Esophagus mucosa (tissue), 1 donor: ENCODE measurements at places on chromosomes 16 and 17.

GRCh38 chr16:28477311-28477920, 5.3 kb upstream of the NPIPB7 start:
- no peak for ATAC-seq

DNA sequence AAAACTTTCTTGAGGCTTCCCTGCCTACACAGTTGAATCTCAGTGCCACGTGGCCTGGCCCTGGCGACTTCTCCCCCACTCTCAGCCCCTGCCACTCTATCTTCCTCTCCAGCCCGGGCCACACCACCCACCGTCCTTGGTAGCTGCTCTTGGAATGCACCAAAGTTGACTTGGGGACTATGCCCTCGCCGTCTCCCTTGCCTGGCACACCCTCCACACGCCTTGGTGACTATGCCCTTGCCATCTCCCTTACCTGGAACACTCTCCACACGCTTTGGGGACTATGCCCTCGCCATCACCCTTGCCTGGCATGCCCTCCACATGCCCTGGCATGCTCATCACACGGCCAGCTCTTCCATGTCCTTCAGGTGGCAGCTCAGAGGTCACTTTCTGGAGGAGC, 15.5 kb upstream of the TVP23A start:
- peak; percentile 19 for ATAC-seq

DNA sequence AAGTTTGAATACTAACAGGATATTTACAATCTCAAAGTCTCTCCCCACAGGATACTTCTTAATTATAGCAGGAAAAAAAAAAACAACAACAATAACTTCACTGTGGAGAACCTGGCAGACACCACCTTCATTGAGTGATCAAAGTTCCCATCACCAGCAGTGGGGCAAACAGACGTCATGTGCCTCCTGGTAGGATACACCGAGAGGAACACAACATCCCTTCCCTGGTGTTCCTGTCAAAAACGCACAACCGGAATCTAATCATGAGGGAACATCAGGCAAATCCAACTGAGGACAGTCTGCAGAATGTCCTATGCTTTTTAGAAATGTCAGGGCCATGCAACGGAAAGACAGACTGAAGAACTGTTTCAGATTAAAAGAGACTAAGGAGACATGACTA, 80.0 kb downstream of the ZFHX3 start:
- no peak for ATAC-seq

GRCh38 chr16:10609402-10609774, 29.0 kb upstream of the EMP2 start:
- ATAC-seq: peak; percentile 36

- no peak for ATAC-seq
Observed at GRCh38 chr16:84054271-84054670, 11.7 kb upstream of the SLC38A8 start.

DNA sequence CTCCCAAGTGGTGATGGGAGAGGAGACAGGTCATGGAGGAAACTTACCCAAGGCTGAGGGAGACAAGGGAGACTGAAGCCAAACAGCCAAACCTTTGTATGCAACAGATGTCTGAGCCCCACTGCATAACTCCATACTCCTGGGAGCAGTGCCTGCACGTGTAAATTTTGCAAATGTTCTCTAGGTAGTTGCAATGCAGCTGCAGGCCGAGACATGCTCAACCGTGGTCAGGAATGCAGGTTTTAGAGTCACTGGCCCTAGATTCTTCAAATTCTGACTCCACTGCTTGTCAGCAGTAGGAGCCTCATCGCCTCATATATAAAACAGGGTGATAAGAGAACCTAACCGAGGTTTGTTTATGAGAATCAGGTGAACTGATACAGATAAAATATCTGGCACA, 11.5 kb downstream of the DYNLRB2 start:
- peak; percentile 73 for ATAC-seq

- no peak for ATAC-seq
Observed at GRCh38 chr17:66551839-66552238, 249.4 kb downstream of the PRKCA start.

DNA sequence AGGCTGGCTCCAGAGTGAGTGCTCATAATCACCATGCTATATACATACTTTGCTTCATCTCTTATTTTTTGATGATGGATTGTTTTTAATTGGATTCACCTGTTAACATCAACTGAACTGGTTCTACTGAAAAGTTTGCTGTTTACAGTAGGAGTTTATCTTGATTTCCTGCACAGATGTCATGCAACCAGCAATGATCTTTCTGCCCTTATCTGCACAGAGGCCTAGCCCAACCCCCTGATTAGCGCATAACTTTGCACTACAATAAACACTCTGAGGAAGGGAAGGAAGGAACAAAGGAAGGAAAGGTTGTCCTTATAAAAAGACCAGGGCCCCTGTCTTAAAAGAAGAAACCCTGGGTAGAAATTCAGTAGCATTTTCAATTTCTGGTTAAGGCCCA, 152.9 kb downstream of the RGS9 start:
- no peak for ATAC-seq

- ATAC-seq: peak; percentile 93
Observed at GRCh38 chr16:66751303-66751991, at the start of gene DYNC1LI2. TSS of gene DYNC1LI2 (minus strand) at chr16:66751609. CDS start at chr16:66751591, 18 bp downstream.

DNA sequence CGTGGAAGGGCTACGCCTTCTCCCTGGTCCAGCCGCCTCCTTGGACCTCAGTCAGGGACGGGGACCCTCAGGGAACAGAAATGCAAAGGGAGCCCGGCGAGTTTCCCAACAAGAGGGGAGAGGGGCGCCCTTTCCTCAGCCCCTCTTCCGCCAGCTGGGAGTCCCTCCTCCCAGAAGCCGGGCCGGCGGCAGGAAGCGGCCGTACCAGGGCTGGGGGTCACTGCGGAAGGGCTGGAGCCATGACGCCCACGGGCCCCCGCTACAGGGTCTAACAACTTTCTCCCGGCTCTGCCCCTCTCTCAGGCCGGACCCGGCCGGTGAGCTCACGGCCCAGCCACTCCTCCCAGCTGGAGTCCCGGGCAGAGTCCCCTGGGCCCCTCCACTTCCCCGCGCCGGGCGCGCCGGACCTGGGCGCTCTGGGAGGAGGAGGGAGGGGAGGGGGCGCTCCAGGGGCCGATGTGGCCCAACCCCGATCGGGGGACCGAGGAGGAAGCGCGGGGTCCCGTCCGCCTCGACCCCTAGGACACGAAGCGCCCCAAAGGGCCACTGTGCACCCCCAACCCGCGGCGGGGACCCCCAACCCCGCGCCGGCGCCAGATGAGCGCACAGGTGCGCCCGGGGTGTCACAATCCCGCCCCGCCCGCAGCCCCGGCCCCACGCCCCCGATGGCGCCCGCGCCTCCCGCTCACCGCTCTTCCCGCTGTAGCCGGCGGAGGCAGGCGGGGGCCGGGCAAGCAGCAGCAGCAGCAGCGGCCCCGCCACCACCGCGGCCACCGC, 578 bp downstream of the PGAP6 start:
- ATAC-seq: peak; percentile 4

GRCh38 chr17:80025796-80026195, 9.9 kb downstream of the TBC1D16 start:
- no peak for ATAC-seq

DNA sequence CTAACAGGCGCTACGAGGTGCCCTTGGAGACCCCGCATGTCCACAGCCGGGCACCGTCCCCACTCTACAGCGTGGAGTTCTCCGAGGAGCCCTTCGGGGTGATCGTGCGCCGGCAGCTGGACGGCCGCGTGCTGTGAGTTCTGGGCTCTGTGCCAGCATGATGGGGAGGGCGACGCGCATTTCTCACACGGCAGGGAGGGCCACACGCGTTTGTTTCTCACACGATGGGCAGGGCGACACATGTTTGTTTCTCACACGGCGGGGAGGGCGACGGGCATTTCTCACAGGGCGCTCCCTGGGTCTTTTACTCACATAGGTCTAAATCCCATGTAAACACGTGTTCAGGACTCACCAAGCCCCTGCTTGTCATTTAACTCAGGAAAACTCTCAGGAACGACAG, 4.4 kb downstream of the GAA start:
- no peak for ATAC-seq

- ATAC-seq: peak; percentile 58
Observed at GRCh38 chr16:25060920-25061319, 45.8 kb upstream of the ARHGAP17 start.

- peak; percentile 31 for ATAC-seq
Observed at GRCh38 chr16:17205279-17206211, 265.2 kb downstream of the XYLT1 start.

- ATAC-seq: no peak
Observed at GRCh38 chr16:81995651-81996050, 15.6 kb downstream of the SDR42E1 start.

GRCh38 chr16:89154390-89155183, 17.0 kb upstream of the CDH15 start:
- ATAC-seq: no peak

DNA sequence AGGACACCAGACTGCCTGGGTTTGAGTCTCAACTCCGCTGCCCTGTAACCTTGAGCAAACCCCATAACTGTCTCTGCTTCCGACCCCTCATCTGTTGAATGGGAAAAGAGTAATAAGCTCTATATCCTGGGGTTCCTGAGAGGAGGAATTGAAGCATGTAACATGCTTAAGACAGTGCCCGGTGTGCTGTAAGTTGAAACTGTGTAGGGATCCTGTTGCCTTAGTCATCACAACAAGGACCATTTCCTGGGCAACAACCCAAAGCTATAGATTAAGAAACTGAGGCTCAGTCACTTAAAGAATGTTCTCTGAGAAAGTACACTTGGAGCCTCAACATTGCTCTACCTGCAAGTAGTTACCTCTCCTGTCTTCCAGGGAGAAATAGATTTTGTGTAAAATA, 23.0 kb downstream of the CDH13 start:
- no peak for ATAC-seq

DNA sequence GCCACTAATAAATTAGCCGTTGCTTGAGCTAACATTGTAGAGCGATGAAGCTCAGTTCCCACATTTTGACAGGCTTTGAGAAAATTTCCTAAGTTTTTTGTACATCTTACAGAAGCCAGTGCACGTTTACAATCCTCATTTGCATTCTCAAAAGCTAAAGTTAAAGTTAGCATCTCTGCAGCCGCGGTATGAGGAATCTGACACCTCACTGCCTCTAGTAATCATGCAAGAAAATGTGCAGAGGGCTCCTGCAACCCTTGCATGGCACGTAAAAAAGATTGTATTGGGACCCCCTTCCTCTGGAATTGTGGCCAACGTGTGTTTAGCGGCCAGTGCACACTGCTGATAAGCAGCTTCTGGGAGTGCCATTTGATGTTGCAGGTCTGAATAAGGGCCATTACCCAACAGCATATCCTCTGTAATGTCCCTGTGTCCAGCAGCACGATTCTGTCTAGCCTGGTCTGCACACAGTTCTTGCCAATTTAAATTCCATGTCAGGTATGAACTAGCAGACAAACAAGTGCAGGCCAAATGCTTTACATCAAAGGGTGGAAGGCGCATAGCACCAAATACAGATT, 12.4 kb upstream of the ZNF689 start:
- ATAC-seq: no peak

DNA sequence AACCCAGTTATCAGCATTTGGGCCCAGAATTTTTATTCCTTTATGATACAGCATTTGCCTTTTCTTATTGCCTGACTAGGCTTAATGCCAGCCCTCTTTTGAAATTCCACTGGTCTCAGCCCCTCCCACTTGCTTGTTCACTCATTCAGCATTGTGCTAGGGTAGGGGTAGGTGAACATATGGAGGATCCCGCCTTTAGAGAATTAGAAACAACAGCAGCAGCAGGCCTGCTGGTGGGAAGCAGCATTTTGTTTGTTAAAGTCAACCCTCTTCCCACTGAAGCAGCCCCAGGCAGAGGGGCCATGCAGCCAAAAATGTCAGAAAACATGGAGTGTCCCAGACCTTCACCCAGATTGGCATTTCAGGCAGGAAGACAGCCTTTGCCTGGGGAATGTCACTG, 1355.2 kb downstream of the CDH8 start:
- no peak for ATAC-seq

GRCh38 chr16:80664226-80664625, 123.4 kb downstream of the DYNLRB2 start:
- no peak for ATAC-seq

DNA sequence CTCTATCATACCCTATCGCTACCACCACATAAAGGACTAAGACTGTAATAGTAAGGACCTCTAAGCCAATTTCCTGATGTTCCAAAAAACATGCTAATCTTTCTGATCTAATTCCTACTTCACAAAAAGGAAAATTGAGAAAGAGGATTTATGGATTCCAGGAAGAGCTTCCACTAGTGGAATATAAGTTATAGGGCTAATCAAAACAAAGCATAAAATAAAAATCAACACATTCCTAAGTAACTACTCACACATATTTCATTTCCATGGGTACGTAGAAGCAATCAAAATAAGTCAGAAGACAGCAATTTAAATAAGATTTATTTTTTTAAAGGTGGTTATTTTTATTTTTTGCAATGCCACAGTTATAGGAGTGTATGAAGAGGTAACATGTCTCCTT, 12.4 kb downstream of the CCDC43 start:
- ATAC-seq: no peak

DNA sequence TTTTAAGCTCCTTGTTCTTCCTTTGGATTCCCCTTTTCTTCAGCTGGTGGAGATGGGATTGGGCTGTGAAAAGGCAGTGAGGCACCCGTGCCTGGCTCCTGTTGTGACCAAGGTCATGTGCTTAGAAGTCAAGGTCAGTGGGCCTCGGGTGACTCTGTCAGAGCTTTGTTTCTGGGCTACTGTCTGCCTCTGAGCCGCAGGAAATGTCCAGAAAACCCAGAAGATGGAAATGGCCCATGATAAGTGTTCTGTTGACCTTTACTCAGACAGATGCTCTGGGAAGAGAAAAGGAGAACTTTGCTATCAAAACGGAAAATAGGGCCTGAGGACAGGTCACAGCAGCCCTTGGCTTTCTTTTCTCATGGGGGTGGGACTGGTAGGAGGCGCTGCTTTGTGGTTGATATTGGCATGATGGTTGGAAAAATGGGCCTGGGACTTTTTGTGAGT, 2.9 kb downstream of the ABCC1 start:
- no peak for ATAC-seq

- no peak for ATAC-seq
Observed at GRCh38 chr17:3866276-3866675, 20.2 kb upstream of the NCBP3 start.

- ATAC-seq: no peak
Observed at GRCh38 chr17:56638591-56639051, 45.1 kb downstream of the NOG start.

DNA sequence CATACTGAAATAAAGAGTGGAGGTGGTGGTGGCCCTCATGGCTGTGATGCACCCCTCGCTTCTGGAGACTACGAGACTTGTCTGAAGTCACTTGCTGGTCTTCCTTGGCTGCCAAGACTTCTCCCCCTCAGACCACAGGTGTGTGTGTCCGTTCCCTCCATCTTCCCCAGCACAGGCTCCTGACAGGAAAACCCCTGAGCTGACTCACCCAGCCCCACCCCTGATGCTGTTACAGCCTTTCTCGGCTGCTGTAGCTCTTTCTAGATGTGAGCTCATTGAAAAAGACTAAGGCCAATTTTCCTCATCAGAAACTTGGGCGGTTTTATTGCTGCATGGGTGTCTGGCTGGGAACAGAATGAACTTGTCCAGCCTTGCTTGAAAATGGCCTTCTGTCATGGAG, 296.9 kb downstream of the TMEM114 start:
- ATAC-seq: no peak

GRCh38 chr17:16977932-16978331, 6.0 kb upstream of the TNFRSF13B start:
- no peak for ATAC-seq
